ENCODE measurements at places on chromosomes 2 and 18.

DNA sequence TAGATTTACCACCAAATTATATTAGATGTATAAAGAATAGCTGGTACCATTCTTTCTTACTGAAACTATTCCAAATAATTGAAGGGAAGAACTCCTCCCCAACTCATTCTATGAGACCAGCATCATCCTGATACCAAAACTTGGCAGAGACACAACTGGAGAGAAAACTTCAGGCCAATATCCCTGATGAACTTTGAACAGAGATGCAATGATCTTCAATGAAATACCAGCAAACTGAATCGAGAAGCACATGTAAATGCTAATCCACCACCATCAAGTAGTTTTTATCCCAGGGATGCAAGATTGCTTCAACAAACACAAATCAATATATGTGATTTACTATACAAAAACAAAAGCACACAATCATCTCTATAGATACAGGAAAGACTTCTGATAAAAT is 329.8 kb downstream of the RDH14 start:
- DNase-seq = no peak

DNA sequence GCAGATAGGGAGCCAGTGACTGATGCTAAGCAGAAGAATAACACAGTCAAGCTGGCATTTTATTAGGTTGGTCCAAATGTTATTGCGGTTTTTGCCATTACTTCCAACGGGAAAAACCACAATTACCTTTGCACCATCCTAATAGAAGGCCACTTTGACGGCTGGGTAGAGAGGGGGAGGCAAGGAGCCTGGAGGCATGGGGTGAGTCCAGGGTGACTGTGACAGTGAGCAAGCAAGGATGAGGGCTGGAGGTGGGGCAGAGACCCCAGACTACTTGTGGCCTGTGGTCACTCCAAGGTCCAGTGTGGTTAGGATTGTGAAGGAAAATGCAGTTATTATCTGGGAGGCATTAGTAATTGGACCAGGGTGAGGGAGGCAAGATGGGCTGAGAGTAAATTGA is 389.5 kb downstream of the CLIP4 start:
- no peak for DNase-seq

DNA sequence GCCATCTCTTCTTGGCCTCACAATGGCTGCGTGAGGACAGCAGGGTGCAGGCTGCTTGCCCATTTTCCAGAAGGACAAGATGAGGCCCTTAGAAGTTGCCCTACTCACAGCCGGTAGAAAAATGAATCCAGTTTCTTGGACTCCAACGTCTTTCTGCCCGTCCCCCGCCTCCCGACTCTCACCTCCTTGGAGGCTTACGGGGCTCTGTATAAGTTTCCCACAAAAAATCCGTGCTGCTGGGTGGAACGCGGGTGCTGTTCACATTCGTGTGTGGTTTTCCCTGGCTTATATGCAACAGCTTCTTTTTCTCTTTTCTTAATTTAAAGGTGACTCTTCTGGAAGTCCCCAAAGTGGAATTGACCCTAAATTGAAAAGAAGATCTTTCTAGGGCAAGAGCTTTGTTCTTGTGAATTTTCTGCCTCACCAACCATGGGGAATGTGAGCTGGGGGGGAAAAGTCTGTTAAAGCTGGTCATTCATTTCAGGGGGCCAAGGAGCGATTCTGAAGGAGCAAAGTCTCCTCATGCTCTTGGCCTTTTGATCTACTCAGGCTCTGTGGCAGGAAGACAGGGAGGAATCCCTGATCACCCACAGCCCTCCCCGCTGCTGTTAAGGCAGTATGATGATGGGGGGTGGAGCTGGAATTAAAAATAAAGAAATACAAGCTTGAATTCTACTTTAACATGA is 51.3 kb downstream of the DDX1 start:
- no peak for DNase-seq

- no peak for DNase-seq
Measured at GRCh38 chr2:201890453-201890852, 84.1 kb downstream of the CDK15 start.

DNA sequence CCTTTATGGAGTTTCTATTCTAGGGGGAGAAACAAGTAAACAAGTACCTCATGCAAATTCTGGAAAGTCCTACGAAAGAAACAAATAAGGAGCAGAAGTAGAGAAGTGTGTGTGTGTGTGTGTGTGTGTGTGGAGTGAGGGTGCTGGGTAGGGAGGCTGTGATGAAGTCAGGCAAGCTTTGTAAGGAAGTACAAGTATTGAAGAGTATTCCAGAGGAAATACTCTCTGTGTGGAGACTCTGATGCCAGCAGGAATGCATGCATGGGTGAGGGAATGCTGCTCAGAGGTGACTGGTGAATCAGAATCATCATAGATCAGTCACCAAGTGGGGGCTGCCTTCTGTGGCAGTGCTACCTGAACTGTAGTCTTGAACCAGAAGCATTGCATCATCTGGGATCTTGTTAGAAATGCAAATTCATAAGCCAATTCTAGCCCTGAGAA is 34.5 kb downstream of the SLC4A3 start:
- no peak for DNase-seq

- DNase-seq = no peak
Measured at GRCh38 chr2:195342061-195342460, 315.0 kb upstream of the SLC39A10 start.

DNA sequence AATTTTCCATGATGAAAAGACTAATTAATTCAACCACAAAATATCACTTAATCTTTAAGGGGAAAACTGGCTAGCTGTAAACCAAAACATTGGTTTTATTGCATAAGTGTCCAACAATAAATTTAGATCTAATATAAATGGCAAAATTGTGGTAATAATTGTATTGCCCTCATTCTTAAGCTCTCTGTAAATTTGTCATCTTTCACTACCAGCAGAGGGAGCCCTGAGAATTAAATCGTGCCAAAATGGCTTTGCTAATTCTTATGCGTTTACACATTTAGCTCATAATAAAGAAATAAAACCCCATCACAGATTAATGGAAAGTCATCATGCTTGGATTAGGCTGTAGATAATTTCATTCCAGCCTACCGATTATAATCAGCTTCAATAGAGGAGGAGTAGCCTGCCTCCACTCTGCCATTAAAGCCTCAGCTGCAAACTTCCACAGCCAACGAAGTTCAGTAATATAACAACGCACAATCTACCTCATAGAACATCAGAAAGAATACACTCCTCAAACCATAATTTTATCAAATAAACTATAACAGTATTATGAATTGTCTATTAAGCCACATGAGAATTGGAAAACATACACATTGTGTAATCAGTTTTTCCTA is 70.0 kb upstream of the ATP5MC3 start:
- DNase-seq = no peak

DNA sequence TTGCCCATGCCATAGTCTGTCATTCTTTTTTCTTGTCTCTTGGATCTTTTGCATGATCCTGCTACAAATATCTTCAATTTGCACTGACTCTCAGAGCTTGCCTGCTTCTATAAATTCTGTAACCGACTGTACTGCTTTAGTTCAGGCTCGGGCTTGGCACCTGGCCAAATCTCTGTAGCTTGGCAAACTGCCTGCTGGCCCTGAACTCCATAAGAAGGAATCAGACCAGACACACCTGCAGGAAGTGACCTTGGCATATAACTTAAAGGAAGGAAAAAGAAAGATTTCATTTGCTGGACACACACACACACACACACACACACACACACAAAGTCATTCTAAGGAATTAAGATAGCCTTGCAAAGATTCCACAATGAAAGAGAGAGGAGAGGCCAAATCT is 291.2 kb upstream of the DDX18 start:
- no peak for DNase-seq

DNA sequence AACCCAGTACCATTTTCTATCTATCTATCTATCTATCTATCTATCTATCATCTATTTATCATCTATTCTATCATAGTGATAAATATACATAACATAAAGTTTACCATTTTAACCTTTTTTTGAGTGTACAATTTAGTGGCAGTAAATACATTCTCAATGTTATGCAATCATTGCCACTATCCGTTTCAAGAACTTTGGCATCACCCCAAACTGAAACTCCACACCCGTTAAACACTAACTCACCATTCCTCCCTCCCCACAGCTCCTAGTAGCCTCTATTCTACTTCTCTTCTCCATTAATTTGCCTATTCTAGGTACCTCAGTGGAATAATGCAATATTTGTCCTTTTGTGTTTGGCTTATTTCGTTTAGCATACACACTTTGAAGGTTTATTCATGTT is 82.5 kb upstream of the KCNE4 start:
- DNase-seq = no peak

DNA sequence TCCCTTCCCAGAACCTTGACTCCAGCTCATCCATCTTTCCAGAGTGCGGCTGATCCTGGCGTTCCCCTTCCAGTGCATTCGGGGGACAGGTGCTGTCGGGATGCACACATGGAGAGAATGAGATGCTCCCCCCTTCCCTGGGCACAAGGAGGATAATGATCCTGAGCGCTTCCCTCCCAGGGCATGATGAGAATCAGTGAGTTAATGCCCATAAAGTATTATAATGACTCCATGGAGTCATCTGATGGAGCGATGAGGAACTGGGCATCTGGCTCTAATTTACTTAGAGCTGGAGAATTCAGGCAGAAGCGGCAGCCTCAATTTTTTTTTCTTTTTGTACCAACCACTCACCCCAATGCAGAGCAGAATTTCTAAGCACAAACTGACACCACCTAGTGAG is 79.6 kb upstream of the SKOR2 start:
- no peak for DNase-seq

DNA sequence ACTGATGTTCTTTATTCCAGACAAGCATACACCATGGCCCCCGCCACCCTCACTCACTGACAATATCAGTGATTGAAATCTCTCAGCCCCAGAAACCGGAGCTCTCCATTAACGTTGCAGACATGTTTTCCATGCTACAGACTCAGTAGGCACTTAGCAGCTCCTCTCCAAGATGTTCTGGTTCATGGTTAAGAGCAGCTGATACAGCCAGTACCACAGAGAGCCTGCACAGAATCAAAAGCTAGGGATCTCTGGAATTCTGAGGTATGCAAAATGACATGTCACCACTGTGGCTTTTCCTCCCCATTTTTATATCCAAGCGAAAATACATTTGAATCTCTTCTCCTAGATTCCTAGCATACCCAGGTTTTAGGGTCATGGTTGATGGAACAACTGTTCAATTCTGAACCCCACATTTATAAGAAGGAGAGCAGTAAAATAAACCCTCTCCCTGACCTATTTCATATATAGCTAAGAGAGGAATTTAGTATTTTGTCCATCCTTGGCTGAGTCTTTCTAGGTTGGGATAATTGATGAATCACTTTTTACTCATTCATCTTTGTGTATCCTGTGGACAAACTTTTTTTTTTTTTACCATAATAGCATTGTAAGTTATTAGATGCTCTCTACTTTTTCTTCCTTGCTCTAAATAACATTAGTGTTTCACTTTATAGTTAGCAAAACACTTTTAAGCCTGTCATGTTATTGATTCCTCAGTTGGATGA is 488.4 kb upstream of the PIK3C3 start:
- no peak for DNase-seq

DNA sequence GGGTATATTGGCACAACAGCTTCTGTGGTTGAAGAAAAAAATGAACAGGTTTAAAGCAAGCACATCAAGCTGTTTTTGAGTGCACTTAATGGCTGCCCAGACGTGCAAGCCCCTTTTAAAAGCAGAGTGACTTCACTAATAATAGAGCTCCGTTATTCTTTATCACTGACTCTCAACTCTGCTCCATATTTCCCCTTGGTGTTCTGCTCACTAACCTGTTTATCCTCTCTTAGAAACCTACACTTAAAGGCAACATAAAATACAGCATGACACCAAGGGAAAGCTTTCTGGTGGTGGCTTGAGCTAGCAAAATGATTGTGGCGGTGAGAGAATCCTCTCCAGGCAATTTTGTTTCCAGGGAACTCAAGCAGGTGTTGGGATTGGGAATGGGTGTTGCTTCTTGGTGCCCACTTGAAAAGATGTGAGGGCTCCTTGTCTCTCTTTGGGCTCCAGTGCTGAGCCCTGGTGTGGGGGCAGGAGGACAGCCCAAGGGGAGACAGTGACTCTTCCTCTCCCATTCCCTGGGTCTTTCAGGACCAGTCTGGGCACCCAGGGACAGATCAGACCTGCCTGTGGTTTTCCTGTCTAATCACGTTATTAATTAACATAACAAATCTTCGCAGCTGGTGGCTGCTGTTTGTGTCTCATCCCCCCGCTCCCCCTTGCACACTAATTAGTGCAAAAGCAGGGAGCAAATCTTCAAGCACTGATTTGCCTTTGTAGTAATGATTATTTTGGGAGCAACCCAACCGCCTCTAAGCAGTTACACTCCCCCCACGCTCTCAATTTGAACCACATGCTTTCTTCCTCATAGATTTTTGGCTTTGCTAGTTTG is 289.4 kb upstream of the CXCR4 start:
- no peak for DNase-seq

DNA sequence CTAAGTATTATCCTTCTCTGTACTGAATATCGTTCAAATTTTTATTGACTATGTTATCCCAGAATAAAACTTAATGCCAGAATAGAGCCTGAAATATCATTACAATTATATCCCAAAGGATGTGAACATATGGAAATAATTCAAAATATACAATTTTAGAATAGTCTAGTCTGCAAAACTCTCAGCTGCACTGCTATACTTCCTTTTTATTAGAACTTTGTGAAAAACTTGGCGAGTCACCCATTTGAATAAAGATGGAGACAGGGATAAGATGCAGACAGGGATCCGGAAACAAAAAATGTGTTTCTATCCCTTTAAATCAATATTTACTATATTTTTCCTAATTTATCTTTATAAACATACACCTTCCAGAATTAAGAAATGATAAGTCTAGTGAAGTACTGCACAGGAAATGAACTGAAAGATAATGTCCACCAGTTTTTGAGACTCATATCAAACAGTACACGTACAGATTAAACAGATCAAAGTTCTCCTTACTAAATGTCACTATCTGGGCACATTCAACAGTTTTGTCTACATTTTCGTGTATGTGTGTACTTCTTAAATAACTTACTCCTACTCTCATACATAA is 107.8 kb downstream of the MEP1B start:
- DNase-seq = no peak

GRCh38 chr2:174191342-174192074 is 56.8 kb downstream of the OLA1 start:
- no peak for DNase-seq

- no peak for DNase-seq
Measured at GRCh38 chr2:187586011-187586641, 31.9 kb upstream of the TFPI start.

- no peak for DNase-seq
Measured at GRCh38 chr2:229501051-229501794, 213.1 kb downstream of the DNER start.

GRCh38 chr2:167946441-167946841 is 301.0 kb downstream of the STK39 start:
- DNase-seq = no peak

GRCh38 chr2:208064220-208064961 is 39.1 kb upstream of the PLEKHM3 start:
- DNase-seq = no peak

GRCh38 chr2:27690052-27690451 is 26.4 kb downstream of the SLC4A1AP start:
- DNase-seq = no peak

GRCh38 chr2:212145121-212145520 is 393.5 kb downstream of the ERBB4 start:
- DNase-seq = no peak

DNA sequence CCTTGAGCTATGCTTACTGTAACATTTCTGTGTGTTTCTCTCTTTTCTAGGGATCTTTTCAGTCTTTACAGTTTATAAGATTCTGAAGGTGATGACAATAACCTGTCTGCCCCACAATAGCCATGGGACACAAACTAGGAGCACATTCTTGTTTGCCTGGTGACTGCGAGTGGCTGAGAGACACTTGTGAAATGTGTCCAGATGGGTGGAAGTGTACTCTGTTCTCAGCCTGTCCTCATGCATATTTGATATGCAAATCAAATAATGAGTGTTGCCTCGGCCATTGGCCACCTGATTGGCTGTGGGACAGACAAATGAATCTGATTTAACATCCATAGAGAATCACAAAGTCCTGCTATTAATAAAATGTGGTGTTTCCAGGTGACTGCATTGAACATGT is 246.2 kb downstream of the HNMT start:
- no peak for DNase-seq

All from ascending aorta (tissue), 2 donors.